Cardiac muscle cell (in vitro differentiated cells and primary cell): ENCODE measurements at places on chromosomes 5 and 9. TPM values are rescaled to one million over a fixed set of nuclear protein-coding genes. Genes with fewer than 3 reads are reported as not detected.

- DNase-seq, result no peak
- H3K36me3 ChIP-seq, result no peaks in the 10 kb centered on the region
- H3K27ac ChIP-seq, result no peak overlapping the region
Measured at GRCh38 chr5:171484460-171484899, 65.0 kb downstream of the FGF18 start.

DNA sequence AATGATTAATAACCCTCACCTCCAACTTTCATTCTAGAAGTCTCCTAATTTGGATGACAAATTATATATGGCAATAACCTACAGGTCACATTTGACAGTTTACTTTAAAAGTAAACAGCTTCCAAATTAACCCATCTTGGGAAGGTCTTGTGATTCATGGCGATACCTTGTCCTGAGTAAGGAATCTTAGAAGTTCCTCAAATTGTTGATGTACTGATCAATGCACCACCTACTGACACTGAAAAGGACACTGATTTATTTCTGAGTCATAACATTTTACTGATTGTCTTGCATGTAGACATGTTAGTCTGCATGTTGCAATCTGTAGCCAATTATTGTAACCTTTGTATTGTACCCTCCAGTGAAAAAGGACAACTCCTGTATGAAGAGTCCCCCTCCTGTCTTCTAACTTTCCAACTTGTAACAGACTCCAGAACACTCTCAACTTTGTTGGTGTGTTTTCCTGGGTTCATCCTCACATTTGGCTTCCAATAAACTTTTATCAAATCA lies 16.0 kb upstream of the SLC22A5 start:
- no peaks in the 10 kb centered on the region for H3K4me1 ChIP-seq
- H3K4me3 ChIP-seq, result no peak overlapping the region
- no peaks in the 10 kb centered on the region for H3K36me3 ChIP-seq
- no peak for DNase-seq
- H3K27ac ChIP-seq, result no peak overlapping the region
- H3K27me3 ChIP-seq, result no peaks in the 10 kb centered on the region

- H3K4me3 ChIP-seq, result no peak overlapping the region
- no peaks in the 10 kb centered on the region for H3K27me3 ChIP-seq
- no peaks in the 10 kb centered on the region for H3K4me1 ChIP-seq
Measured at GRCh38 chr9:90018688-90019087, 413.9 kb downstream of the GADD45G start.

- H3K27ac ChIP-seq, result no peak overlapping the region
- DNase-seq, result peak; percentile 13
- H3K27me3 ChIP-seq, result no peaks in the 10 kb centered on the region
- no peaks in the 10 kb centered on the region for H3K4me1 ChIP-seq
- H3K36me3 ChIP-seq, result no peaks in the 10 kb centered on the region
Measured at GRCh38 chr5:96054311-96055030, 92.8 kb upstream of the ELL2 start.

DNA sequence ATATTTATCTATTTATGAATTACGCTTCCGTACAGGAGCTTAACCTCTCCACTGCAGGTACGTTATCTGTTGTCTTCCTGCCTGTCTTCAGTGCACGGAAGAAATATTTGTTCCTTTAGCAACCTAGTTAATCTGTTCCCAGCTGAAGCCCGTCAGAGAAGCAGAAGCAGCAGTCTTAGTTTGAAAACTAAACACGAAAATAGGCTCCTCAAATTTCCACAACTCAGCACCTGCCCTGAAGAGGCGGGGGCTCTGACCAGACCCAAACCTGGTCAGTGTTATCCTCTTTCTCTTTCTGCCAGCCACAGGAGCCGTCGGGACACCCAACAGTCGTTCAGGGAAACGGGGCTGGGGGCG lies 462 bp downstream of the NUDCD2 start:
- peaks cover 2% of the 10 kb centered on the region for H3K36me3 ChIP-seq
- H3K27ac ChIP-seq, result peak overlapping the region; percentile 98
- H3K4me3 ChIP-seq, result peak overlapping the region; percentile 51

- H3K27me3 ChIP-seq, result no peaks in the 10 kb centered on the region
- H3K36me3 ChIP-seq, result no peaks in the 10 kb centered on the region
- H3K4me1 ChIP-seq, result peaks cover 33% of the 10 kb centered on the region
- DNase-seq, result no peak
Measured at GRCh38 chr5:68950125-68950524, 143.7 kb upstream of the SLC30A5 start.

- H3K27me3 ChIP-seq, result no peaks in the 10 kb centered on the region
- H3K4me3 ChIP-seq, result no peak overlapping the region
- H3K27ac ChIP-seq, result no peak overlapping the region
- H3K4me1 ChIP-seq, result no peaks in the 10 kb centered on the region
- no peaks in the 10 kb centered on the region for H3K36me3 ChIP-seq
Measured at GRCh38 chr5:10109299-10109698, 140.4 kb downstream of the ATPSCKMT start.

DNA sequence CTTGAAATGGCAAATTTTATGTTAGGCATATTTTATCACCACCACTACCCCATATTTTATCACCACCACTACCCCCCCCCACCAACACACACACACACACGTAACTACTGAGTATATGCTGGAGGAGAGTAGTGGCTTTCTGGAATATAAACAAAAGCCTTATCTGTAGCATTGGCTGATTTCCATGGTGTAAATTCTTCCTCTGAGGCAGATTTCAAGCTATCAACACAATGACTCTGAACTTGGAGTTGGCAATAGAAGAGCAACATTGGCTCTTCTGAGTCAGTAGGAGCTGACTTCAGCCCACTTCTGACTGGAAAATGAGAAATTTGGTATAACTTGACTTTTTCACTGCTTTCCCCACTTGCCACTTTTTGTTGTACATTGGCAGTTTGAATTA lies 143.0 kb downstream of the CAVIN4 start:
- no peak overlapping the region for H3K27ac ChIP-seq
- no peak for DNase-seq
- no peak overlapping the region for H3K4me3 ChIP-seq
- H3K36me3 ChIP-seq, result no peaks in the 10 kb centered on the region
- no peaks in the 10 kb centered on the region for H3K27me3 ChIP-seq
- no peaks in the 10 kb centered on the region for H3K4me1 ChIP-seq

GRCh38 chr5:142017832-142018427 lies 5.1 kb upstream of the GNPDA1 start:
- no peak for DNase-seq
- H3K4me1 ChIP-seq, result peaks cover 4% of the 10 kb centered on the region
- peaks cover 9% of the 10 kb centered on the region for H3K27me3 ChIP-seq
- H3K36me3 ChIP-seq, result no peaks in the 10 kb centered on the region
- no peak overlapping the region for H3K27ac ChIP-seq

- H3K4me3 ChIP-seq, result no peak overlapping the region
- no peaks in the 10 kb centered on the region for H3K36me3 ChIP-seq
Measured at GRCh38 chr5:2666081-2666480, 85.4 kb downstream of the IRX2 start.

- H3K27ac ChIP-seq, result no peak overlapping the region
- peak; percentile 76 for DNase-seq
- no peaks in the 10 kb centered on the region for H3K36me3 ChIP-seq
- no peak overlapping the region for H3K4me3 ChIP-seq
- no peaks in the 10 kb centered on the region for H3K27me3 ChIP-seq
Measured at GRCh38 chr5:169914766-169915165, 65.5 kb downstream of the INSYN2B start.

- H3K27me3 ChIP-seq, result no peaks in the 10 kb centered on the region
- no peak for DNase-seq
- no peaks in the 10 kb centered on the region for H3K4me1 ChIP-seq
- H3K4me3 ChIP-seq, result no peak overlapping the region
Measured at GRCh38 chr9:99016681-99017387, 73.1 kb downstream of the COL15A1 start.

- no peak overlapping the region for H3K27ac ChIP-seq
- H3K4me3 ChIP-seq, result no peak overlapping the region
- DNase-seq, result no peak
- H3K27me3 ChIP-seq, result peaks cover 80% of the 10 kb centered on the region
- no peaks in the 10 kb centered on the region for H3K36me3 ChIP-seq
Measured at GRCh38 chr5:135204151-135204600, 170.1 kb upstream of the PITX1 start.

GRCh38 chr9:119221276-119221675 lies 148.0 kb downstream of the BRINP1 start:
- no peak overlapping the region for H3K27ac ChIP-seq
- DNase-seq, result no peak
- no peaks in the 10 kb centered on the region for H3K4me1 ChIP-seq
- no peaks in the 10 kb centered on the region for H3K36me3 ChIP-seq
- no peaks in the 10 kb centered on the region for H3K27me3 ChIP-seq
- H3K4me3 ChIP-seq, result no peak overlapping the region

DNA sequence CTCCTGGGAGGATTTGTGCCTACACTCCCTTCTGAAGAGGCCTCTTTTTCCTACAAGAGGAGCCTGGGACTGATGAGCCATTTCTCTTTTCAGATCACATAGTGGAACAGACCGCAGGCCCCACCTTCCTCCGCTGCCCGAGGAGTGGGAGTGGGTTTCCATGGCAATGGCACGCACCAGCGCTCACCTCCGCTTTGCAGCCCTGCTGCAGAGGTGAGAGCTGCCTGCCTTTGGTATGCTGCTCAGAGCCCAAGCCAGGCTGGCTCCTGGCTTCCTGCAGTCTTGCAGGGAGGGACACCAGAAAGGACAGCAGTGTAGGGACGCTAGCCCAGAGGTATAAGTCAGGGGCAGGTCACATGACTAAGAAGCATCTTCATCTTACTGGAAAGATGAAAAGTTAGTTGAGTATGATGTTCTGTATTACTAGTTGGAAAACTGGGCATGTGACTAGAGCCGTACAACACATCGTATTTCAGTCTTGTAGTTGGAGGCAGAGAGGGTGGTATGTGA lies 12.4 kb downstream of the PTTG1 start:
- no peaks in the 10 kb centered on the region for H3K36me3 ChIP-seq
- H3K27ac ChIP-seq, result no peak overlapping the region
- H3K4me3 ChIP-seq, result no peak overlapping the region
- no peaks in the 10 kb centered on the region for H3K27me3 ChIP-seq
- no peak for DNase-seq

- no peaks in the 10 kb centered on the region for H3K36me3 ChIP-seq
- H3K27me3 ChIP-seq, result peaks cover 10% of the 10 kb centered on the region
- no peak overlapping the region for H3K4me3 ChIP-seq
- H3K27ac ChIP-seq, result no peak overlapping the region
Measured at GRCh38 chr5:135308245-135308644, 90.8 kb downstream of the MACROH2A1 start.

DNA sequence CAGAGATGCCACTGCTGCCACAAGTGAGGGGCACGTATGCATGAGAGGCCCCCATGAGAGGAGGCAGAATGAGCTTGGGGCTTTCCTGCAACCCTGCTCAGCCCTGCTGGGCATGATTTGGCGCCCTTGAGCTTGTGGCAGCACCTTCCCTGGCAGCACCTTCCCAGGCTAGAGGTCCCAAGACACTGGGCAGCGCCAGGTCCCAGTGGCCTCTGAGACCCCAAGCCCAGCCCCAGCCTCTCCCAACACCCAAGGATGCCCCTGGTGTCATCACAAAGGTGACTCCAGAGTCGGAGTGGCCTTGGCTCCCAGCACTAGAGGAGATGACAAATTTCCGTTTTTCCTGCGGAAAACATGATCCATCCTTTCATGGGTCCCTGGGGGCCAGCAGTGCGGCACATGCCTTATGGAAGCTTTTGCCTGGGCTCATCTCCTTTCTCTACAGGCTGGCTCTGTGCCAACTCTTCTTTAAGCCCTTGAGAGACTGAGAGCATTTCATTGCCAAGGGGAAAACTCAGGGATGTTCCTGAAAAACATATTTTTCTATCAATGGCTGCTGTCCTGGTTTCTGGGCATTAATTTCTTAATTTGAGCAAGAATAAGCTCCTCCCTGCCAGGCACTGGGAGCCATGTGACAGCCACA lies 77.1 kb upstream of the ADAMTS2 start:
- no peak for DNase-seq
- no peaks in the 10 kb centered on the region for H3K36me3 ChIP-seq
- H3K27ac ChIP-seq, result no peak overlapping the region
- no peaks in the 10 kb centered on the region for H3K27me3 ChIP-seq
- H3K4me3 ChIP-seq, result no peak overlapping the region

GRCh38 chr9:135741276-135742219 lies 39.6 kb downstream of the KCNT1 start:
- no peak for DNase-seq
- no peaks in the 10 kb centered on the region for H3K4me1 ChIP-seq
- H3K27ac ChIP-seq, result no peak overlapping the region
- H3K36me3 ChIP-seq, result no peaks in the 10 kb centered on the region
- H3K27me3 ChIP-seq, result peaks cover 25% of the 10 kb centered on the region

DNA sequence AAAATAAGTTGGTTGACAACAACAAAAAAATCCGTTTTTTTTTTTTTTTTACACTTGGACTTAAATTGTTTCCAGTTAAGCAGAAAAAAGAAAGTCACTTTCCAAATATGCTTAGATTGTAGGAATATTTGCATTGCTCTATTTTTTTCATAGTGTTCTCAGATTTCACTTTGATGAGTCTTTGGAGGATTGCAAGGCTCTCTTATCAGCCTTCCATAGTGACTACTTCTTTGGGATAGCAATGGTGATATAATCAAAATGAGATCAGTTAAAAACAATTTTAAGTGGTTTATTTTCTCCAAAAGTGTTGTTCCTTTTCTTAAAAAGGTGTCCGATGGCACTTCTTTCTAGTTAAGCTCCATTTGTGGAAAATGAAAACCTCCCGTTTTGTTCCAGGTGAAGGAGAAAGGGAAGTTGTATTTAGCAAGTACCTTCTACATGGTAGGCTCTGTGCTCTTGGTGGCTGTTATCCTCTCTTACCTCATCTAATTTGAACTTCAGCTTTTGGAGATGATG lies 3.9 kb downstream of the RASGRF2 start:
- H3K4me1 ChIP-seq, result no peaks in the 10 kb centered on the region
- peaks cover 66% of the 10 kb centered on the region for H3K27me3 ChIP-seq
- H3K36me3 ChIP-seq, result no peaks in the 10 kb centered on the region
- DNase-seq, result no peak
- no peak overlapping the region for H3K4me3 ChIP-seq
- H3K27ac ChIP-seq, result no peak overlapping the region

- H3K27ac ChIP-seq, result no peak overlapping the region
- H3K36me3 ChIP-seq, result peaks cover 16% of the 10 kb centered on the region
- DNase-seq, result no peak
- H3K27me3 ChIP-seq, result no peaks in the 10 kb centered on the region
Measured at GRCh38 chr5:132209131-132209530, 18.5 kb downstream of the P4HA2 start.

- no peak overlapping the region for H3K27ac ChIP-seq
- H3K27me3 ChIP-seq, result no peaks in the 10 kb centered on the region
- DNase-seq, result peak; percentile 9
- H3K36me3 ChIP-seq, result no peaks in the 10 kb centered on the region
Measured at GRCh38 chr5:139061856-139062255, 136.3 kb downstream of the SIL1 start.

DIRAS2 gene
- total RNA-seq, result 0.07 and 1.2 TPM in 2 replicates

TAF11L6 gene
- total RNA-seq, result not detected in 2 replicates

RBM18 gene
- 5.4 and 5.6 TPM in 2 replicates for total RNA-seq

MEIKIN gene
- not detected in 2 replicates for total RNA-seq

FCHO2 gene
- 6.6 and 7.5 TPM in 2 replicates for total RNA-seq

EPB41L4B gene
- total RNA-seq, result 2.0 and 2.1 TPM in 2 replicates

MYOZ3 gene
- total RNA-seq, result 2.1 and 6.8 TPM in 2 replicates
